ENCODE measurements at places on chromosomes 4 and X.

GRCh38 chr4:6373541-6374410 lies 98.6 kb downstream of the PPP2R2C start:
- DNase-seq = no peak

GRCh38 chr4:98659741-98660462 lies 1.5 kb upstream of the TSPAN5 start:
- DNase-seq = peak; percentile 60

- no peak for DNase-seq
These were observed 618 bp downstream of the RBBP7 start for GRCh38 chrX:16869393-16870094.

DNA sequence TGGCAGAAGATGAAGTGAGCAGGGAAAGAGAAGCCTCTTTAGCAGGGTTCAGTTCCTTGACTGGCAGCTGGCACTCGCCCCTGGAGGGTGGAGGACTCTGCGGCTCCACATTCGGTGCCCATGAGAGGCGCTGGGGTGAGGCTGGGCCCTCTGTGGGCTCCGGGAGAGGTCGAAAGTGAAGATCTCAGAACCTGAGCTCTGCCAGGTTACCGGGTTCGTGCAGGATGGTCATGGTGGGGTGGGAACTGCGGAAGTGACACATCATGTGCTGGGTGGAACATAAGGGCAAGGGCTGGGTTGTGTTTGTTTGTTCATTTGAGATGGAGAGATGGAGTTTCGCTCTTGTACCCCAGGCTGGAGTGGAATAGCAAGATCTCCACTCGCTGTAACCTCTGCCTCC lies 44.2 kb downstream of the TRIM61 start:
- DNase-seq = no peak

GRCh38 chrX:126237524-126237923 lies 71.4 kb upstream of the DCAF12L2 start:
- DNase-seq = no peak

DNA sequence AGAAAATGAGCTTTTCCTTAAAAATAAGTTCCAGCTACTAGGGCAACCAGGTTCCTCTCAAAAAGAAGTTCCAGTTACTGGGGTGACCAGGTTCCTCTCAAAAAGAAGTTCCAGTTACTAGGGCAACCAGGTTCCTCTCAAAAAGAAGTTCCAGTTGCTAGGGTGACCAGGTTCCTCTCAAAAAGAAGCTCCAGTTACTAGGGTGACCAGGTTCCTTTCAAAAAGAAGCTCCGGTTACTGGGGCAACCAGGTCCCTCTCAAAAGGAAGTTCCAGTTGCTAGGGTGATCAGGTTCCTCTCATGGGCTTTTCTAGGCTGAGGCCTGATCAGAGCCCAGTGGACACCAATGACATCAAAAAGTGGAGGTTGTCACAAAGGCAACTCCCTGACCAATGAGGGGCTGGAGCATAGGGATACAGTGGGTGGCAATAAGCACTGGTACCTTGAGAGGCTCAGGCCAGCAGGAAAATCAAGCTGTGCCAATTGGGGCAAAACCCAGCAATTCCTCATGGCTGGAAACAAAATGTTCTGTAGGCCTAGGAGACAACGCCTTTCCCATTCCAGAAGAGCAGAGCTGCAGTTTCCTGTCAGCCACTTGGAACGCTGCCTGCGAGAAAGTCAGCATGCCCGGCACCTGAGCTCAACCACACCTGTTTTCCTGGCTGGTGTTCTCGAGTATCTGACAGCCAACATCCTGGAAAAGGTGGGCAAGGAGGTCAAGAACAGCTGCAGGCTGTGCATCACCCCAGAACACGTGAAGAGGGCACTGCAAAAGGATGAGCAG lies 12.3 kb upstream of the SYTL5 start:
- DNase-seq = no peak

GRCh38 chrX:18542131-18542530 lies 116.7 kb downstream of the CDKL5 start:
- DNase-seq = no peak

Data from retinal pigment epithelial cell (primary cell).